ENCODE measurements at places on chromosomes 7 and 10.

DNA sequence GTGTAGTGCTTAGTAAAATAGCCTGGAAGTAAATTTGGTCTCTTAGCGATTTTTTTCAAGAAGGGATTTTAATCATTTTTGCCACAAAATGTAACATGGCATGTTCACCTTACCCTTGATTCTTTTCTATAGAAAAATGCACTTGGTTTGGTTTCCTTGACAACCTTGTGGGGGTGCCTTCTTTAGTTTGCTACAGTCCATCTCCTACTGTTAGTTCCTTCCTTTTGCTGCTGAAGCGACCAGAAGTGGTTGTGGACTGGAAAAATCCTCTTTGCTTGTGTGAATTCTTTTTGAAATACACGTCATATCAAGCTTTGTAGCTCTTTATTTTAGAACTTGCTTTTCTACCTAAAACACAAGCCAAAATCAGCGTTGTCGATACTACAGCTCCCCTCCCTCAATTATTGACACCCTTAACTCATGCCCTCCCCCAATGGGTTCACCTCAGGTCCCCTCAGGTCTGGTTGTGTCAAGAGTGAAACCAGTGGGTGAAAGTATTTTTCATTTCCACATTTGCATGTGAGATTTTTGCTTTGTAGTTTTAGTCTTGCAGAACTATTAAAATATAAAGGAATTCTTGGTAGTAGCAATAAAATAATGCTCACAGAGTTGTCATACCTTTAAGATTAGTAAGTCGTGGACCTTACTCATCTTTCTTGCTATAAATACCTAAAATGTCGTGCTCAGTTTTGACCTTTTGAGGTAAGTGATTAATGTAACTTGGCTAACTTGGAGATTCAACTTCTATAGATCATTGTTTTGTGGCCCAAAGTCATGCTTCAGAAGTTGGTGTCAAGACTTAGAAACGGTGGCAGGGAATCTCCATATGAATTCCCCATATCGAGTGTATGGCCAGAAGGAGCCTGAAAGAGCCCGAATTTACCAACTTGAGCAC, 1.5 kb downstream of the ACTR3B start:
- peak; percentile 21 for DNase-seq

- DNase-seq: peak; percentile 14
Measured at GRCh38 chr7:156475666-156476065, 164.9 kb upstream of the RNF32 start.

DNA sequence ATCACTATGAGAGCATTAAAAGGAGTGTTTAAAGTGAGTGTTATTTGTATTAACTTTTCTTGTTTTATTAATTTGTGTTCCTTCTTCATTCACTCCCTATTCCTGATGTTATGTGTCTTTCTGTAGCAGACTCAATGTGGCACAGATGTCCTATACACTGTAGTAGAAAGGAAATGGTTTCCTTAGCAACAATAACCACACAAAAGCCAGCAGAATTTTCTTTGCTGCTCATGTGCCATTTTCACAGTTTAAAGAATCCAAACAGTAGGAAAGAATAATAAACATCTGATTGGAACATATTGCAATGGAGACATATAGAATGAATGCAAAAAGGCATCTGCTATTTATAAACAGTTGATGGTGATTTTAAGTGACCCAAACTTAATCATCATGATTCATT, 763.6 kb downstream of the PHTF2 start:
- no peak for DNase-seq

GRCh38 chr10:68096913-68097516, 12.3 kb upstream of the MYPN start:
- no peak for DNase-seq

DNA sequence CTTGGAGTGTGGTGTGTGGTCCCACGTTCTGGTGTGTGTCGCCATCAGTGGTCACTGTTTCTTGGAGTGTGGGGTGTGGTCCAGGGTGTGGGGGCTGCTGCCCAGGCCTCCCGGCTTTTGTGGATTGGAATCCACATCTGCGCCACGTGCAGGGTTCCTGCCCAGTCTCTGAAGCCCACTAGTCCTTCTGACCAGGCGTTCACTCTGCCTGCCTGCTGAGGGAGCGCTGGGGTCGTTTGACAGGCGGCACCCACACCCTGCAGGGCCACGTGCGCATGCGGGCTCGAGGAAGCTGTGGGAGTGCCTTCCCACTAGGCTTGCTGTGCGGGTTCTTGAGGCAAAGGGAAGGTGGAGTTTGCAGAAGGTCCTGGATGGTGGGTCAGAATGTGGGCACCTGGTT, 51.4 kb downstream of the INPP5A start:
- DNase-seq: no peak

DNA sequence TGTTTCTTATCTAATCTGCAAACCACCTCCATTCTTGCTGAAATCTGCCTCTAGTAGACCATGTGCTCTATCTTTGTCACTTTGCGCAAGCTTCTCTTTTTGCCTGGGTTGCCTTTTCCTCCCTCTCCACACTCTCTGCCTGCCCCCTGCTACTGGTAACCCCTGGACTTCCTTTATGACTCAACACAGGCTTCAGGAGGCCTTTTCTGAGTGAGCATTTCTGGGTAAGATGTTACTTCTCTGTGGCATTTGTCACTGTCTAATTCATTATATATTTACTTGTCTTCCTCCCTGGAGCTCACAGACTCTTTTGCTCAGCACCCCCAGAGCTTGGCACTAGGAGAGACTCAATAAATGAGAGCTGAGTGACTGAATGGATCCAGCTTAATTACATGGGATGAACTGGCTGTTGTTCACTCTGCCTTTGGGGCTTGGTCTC, 8.4 kb downstream of the GOLGA7B start:
- DNase-seq: no peak

- no peak for DNase-seq
Measured at GRCh38 chr10:70811881-70812280, 3.9 kb upstream of the SGPL1 start.

- DNase-seq: peak; percentile 74
Measured at GRCh38 chr10:23158370-23158769, 33.7 kb upstream of the PTF1A start.

- DNase-seq: peak; percentile 90
Measured at GRCh38 chr7:101678658-101679057, 49.6 kb upstream of the MYL10 start.

- no peak for DNase-seq
Measured at GRCh38 chr10:35391954-35392262, 55.6 kb downstream of the CCNY start.

DNA sequence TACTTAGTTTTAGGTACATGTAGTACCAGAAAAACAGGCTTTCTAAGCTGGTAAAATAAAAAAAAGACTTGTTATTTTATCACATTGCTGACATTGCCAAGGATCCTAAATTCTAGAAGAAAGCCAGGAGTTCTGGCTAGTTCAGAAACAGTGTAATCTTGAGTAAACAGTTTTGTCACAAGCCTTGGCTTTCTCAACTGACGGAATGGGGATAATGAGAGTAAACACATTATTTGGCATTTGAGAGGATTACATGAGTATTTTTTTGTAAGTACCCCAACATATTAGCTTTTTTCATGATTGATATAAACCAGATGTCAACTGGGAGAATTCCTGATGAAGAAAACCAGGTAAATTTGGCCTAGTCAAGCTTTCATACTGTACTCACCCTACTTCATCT, 269.8 kb downstream of the SORCS1 start:
- no peak for DNase-seq

DNA sequence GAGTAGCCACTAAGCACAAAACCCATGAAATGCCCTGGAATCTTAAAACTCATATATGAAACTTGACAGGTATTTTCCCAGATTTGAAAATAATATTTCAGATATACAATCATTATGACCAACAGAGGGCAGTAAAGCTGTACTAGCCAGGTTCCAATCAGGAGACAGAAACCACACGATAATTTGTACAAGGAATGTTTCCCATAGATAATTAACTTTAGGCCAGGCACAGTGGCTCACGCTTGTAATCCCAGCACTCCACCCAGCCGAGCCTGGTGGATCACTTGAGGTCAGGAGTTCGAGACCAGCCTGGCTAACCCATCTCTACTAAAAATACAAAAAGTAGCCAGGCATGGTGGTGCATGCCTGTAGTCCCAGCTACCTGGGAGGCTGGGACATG, 31.0 kb upstream of the NUB1 start:
- peak; percentile 29 for DNase-seq

DNA sequence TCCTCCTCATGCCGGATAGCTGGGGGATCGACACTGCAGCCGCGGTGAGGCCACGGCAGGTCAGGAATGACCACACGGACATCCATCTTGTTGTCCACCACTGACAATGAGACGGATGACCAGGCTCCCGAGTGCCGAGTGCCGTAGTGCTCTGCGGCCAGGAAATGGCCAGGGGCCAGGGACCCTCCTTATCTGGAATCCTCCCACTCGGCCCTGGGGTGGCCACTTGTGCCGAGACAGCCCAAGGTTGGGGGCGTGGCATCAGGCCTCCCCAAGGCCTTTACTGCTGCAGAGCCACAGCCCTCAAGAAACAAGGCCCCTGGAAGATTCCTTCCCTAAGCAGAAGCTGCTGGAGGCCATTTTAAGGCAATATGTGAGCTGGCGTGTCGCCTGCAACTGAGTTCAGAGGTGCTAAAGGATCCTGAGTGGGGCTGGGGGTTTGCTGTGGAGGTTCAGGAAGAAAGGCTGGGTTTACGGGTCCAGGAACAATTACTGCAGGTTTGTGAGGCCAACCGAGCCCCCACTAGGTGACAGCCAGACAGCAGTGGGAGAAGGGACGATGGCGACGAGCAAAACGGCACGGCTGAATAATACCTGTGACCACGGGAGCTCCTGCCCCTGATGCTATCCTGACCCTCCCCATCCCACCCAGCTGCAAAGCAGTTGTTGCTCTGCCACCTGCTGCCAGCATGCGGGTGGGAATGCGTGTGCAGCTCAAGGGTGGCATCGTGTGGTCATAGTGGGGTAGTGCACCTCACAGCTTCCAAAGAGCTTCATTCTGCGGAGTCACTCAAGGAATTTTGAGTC, 31.6 kb upstream of the LEP start:
- DNase-seq: peak; percentile 88

DNA sequence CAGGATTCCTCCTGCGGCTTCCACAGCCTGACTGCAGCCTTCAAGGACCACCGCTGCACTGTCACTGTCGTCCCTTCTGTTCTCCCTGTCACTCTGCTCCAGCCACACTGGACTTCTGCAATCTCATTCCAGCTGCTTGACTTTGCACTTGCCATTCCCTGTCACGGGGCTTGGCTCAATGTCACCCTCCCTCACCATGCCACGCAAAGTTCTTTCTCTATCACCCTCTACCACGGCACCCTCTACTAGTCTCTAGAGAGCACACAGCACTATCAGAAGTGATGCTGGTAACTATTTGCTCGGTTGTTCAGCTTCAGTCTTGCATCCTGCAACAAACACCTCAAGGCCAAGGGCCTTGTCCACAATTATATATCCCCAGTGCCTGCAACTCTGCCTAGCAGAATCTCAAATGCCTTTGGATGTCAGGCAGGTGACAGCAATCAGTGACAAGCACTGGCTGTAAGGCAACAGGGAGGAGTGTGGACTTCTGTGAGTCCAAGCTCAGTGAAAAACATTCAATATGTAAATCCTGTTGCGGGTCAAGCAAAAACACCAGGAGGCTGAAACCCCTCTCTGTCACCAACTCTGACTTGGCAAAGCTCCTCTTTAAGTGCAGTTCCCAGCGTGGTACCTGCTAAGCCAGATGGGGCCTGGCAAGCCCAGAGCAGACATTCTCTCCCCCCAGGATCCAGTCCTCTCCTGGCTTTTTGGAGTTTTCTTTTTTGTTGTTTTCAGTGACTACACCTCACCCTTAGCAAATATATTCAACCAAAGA, 259.9 kb downstream of the FGFR2 start:
- no peak for DNase-seq

GRCh38 chr10:128011059-128011979, 104.4 kb downstream of the PTPRE start:
- DNase-seq: peak; percentile 91

- no peak for DNase-seq
Measured at GRCh38 chr7:45718464-45719330, 144.5 kb downstream of the ADCY1 start.

DNA sequence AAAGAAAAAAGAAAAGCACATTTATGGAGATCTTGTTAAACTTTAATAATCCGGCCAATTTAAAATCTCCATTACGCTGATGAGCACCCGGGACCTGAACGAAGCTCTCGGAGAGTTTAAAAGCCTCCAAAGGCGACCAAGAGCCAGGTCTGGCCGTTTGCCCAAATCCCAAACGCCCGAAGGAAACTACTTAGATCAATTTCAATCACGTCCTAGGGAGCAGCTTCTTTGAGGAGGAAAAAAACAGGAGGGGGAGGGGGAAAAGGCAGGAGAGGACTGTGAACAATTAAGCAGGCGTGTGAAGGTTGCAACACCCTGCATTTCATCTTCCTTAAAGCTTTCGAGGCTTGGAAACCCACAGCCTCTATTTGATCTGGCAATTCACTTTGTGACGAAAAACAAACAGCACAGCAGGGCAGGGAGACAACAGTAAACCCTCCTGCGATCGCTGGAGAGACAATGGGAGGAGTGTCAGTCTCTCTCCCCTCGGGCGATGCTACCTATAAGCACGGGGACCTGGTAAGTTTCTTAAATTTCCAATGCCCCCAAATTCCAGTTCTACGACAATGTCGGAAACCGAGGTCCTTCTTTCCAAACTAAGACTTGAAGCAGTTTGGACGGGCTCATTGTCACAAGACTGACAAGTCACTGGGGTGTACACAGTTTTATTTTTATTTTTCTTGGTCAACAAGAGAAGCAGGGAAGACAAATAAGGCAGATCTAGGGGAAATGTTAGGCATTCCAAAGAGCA, 1.2 kb downstream of the KLF6 start:
- DNase-seq: peak; percentile 36

GRCh38 chr10:121352231-121352855, 245.9 kb downstream of the FGFR2 start:
- DNase-seq: no peak

GRCh38 chr7:1555813-1556543, at the start of gene TMEM184A:
Gene TMEM184A (minus strand): TSS chr7:1556205. CDS start chr7:1555484, 721 bp downstream.
- no peak for DNase-seq

Measured in hepatic stellate cell (primary cell).